ENCODE measurements at places on chromosomes 2 and 18. TPM values are rescaled to one million over a fixed set of nuclear protein-coding genes. Genes with fewer than 3 reads are reported as not detected.

The MPP4 gene
- 5.9 TPM for polyA plus RNA-seq

The TNFAIP6 gene
- polyA plus RNA-seq: 2.1 TPM

The RGPD8 gene
- polyA plus RNA-seq: 1.8 TPM

- DNase-seq: no peak
These were observed 82.9 kb upstream of the RNF152 start for GRCh38 chr18:61975526-61976326.

DNA sequence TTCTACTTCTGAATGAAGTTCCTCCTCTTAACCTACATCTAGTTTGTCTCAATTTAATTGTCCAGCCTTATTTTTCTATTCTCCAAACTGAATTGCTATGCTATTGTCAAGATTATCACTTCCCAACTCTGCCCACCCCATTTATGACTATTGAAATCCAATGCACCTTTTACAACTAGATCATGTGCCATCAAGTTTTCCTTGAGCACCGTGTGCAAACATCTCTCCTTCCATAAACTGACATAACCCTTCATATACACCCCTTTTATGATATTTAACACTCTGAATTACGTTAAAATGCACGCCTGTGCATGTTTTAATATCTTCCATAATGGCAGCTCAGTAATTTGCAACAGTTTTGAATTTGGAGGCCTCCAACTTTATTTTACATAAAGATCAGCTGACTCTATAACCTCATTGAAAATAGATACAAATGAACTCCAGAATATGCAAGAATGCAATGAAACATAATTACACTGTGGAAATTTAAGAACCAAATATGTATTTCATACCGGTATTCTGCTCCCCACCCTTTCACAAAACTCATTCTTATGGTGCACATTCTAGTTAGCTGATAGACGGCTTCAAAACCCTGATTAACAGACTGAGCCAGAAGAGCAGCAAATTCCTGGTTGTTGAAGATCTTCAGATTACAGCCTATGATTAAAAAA lies 85.5 kb downstream of the SMAD2 start:
- no peak for DNase-seq

Measured in BJ (cell line).